Hepatocyte (in vitro differentiated cells): ENCODE measurements at places on chromosomes 5 and 9. TPM values are rescaled to one million over a fixed set of nuclear protein-coding genes. Genes with fewer than 3 reads are reported as not detected.
A peak's percentile ranks its signal among the peaks of the same experiment; 100 is the strongest.

DNA sequence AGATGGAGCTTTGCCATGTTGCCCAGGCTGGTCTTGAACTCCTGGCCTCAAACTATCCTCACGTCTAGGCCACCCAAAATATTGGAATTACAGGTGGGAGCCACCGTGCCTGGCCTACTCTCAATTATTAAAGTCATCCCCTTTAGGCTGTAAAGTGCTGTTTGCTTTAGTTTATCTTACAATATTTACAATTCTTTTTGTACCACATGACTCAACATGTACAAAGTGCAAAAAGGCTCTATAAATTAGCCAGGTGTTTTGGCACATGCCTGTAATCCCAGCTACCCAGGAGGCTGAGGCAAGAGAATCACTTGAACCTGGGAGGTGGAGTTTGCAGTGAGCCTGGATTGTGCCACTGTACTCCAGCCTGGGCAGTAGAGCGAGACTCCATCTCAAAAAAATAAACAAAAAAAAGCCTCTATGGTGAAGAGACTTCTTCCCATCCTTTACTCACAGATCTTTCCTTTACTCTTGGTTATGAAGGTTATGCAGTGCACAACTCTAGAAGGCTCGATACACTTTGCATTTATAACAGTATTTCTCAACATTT, 28.5 kb upstream of the MLLT3 start:
- DNase-seq = peak; percentile 10

GRCh38 chr5:81305785-81306184, 4.4 kb downstream of the ZCCHC9 start:
- no peak for DNase-seq

DNA sequence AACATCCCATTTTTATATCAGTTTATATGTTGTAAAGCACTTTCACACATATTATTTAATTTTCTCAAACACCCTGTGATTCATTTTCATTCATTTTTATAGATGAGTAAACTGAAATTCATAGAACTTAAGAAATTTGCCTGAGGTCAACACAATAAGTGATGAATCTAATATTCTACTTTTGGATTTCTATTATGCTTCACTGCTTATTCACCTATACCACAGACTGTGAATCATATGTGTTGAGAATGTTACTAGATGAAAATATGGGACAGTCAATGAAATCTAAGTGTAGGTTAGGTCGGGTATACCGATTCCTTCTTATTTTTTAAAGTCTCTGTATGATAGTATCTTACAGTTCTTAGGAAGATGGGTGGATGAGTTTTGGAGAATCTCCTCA, 24.8 kb downstream of the CDC37L1 start:
- no peak for DNase-seq

DNA sequence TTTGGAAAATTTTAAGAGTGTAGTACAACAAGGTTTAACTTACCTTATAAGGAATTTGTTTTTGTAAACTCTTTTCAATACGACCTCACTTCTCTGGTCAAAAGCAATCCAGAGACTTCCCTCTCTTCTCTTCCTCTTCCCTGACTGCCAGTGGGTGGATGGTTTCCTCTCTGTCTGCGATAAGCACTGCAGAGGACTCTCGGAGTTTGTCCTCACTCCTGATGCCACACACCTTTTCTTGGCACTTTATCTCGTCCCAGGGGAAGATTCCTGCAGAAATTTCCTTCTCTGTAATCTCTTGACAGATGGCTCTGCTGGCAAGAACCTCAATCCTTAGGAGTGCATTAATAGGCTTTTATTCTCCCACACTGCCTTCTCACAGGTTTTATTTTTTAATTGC, 641.6 kb downstream of the NR2F1-AS1 start:
- DNase-seq = no peak

DNA sequence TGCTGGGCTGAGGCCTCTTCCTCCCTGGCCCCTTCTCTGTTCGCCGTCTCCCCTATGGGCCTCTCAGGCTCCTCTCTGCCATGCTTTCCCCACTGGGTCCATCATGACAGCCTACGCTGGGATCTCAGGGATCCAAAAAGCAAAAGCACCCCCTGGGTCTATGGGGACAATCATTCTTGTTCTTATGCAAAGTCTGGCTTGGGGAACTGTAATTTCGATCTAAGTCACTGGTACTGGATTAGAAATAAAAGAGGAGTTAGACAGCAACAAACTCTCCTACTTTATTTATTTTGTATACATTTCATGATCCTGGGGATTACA, 86.6 kb downstream of the SLC38A9 start:
- no peak for DNase-seq

DNA sequence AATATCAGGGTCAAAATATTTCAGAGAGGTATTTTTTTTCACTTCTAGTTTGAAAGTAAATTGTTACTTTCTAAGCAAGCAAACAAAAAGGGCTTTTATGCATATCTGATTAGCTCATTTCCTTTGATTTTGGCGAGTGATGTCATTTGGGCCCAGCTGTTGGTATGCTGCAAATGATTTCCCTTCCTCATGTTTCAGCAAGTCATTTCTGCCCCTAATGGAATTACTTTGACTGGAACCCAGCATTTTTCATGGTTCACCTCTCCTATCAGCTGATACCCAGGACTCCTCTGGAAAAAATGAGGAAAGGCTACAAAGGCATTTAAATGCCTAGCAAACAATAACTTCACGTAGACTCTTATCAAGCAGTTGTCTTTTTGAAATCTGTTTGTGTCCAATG, 500.6 kb downstream of the EBF1 start:
- DNase-seq = no peak

GRCh38 chr9:94490465-94490864, 64.4 kb upstream of the PCAT7 start:
- DNase-seq = no peak

DNA sequence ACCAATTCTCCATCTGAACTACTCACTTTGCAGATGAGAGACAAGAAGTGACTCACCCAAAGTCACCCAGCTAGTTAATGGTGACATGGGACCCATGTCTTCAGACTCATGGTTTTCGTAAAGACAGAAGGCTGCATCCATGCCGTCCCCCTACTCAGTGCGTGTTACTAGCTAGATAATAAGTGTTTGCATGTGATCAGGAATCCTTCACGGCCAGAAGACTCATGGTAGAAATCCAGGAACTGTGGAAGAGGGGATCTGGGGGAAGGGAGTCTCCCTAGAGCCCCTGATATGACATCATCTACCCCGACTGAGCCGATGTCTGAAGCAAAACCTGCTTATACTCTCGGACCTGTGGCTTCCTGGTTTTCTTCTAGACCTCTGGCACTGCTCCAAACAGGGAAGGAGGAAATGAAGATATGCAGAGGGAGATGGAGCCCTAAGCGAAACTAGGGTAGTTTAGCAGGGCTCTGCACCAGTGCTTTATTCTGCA, 3.3 kb downstream of the RNF183 start:
- DNase-seq = peak; percentile 55

Gene FBP1
- 24.0 and 31.2 TPM in 2 replicates for total RNA-seq

Gene ZNF354C
- 7.7 and 9.4 TPM in 2 replicates for total RNA-seq

Gene ADGRV1
- total RNA-seq = 68.2 and 74.9 TPM in 2 replicates
